ENCODE measurements at places on chromosomes 6 and 20.
A peak's percentile ranks its signal among the peaks of the same experiment; 100 is the strongest.

GRCh38 chr6:90026216-90026615 lies 131.9 kb downstream of the GJA10 start:
- no peak for DNase-seq

DNA sequence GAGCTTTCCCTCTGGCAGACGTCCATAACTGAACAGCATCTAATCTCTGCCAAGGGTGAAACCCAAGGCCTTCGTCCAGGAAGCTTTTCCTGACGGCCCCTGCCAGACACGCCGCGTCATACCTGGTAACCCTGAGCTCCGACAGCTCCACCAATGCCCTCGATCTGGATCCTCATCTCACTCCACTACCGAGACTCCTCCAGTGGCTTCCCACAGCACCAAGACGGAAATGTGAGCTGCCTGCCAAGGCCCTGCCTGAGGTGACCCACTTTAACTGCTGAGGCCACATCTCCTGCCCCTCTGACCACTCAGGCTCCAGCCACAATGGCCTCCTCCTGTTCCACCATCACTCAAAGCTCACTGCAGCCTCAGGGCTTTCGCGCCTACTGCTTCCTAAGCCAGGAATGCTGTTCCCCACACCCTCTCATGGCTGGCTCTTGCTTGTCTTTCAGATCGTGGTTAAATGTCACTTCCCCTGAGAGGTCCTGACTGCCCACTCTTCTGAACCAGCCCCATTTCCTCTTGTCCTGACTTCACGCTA lies 143.2 kb downstream of the PREX1 start:
- DNase-seq: no peak

- DNase-seq: peak; percentile 59
Measured at GRCh38 chr20:50575865-50576720, 65.9 kb downstream of the PTPN1 start.

DNA sequence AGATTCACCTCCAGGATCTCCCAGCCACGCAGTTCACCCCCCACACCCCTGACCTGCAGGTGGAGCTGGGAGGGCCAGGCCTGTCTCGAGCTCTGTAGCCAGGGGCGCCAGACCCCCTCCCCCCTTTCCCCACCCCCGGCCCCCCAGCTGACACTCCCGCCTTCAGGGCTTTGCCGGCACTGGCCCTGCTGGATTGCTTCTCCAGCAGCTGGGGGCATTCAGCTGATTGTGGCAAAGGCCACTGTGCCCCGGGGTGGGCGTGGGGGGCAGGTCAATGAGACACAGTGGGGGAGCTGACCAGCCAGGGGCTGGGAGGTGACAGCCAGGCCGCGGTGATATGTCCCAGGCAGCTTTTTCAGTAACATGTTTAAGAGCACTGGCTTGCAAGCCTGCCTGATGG lies 22.2 kb downstream of the ZBP1 start:
- no peak for DNase-seq

- no peak for DNase-seq
Measured at GRCh38 chr20:54773643-54774000, 298.2 kb downstream of the DOK5 start.

DNA sequence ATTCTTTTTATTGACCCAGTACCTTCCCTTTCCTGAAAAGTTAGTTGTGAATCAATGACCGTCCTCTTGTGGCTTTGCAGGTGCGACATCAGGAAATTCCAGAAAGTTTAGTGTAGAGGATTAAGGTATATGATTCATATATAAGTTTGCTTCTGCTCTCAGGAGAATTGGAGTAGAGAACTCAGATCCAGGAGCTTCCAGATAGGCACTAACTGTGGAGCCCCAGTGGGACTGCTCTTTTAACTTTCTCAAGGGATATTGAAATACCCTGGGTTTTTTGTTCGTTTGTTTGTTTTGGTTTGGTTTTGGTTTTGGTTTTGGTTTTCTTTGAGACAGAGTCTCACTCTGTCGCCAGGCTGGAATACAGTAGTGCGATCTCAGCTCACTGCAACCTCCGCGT lies 9.5 kb downstream of the TAAR2 start:
- no peak for DNase-seq

DNA sequence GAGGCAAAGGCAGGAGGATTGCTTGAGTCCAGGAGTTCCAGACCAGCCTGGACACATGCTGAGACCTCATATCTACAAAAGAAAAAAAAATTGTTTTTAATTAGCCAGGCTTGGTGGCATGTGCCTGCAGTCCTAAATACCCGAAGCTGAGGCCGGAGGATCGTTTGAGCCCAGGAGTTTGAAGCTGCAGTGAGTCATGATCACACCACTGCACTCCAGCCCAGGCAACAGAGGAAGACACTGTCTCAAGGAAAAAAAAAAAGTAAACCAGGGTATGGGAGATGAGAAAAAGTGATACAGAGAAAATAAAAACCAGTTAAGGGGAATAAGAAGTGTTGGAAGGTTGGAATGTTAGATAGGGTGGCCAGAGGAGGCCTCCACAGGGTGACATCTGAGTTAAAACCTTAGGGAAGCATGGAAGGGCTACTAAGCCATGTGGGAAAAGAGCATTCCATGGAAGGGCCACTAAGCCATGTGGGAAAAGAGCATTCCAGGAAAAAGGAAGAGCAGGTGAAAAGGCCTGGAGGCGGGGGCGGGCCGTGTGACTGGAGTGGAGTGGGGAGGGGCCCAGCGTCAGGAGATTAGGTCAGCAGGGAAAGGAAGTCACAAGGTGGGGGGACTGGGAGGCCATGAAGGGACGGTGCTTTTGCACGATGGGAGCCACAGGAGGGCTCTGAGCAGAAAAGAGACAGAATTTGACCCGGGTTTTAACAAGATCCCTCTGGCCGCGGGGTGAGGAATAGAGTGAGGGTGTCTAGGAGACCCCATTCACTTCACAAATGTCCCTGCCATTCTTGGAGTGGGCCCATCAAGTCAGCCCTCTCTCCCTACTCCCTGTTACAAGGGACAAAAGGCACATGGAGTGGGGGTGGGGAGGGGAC lies 18.3 kb downstream of the CPNE5 start:
- DNase-seq: peak; percentile 18
